Motor neuron (in vitro differentiated cells): ENCODE measurements at places on chromosomes 13 and 19. TPM values are rescaled to one million over a fixed set of nuclear protein-coding genes. Genes with fewer than 3 reads are reported as not detected.

The ONECUT3 gene
- 3.7 and 3.8 TPM in 2 replicates for total RNA-seq

The MAMSTR gene
- 1.9 and 2.0 TPM in 2 replicates for total RNA-seq

The CD33 gene
- total RNA-seq: not detected in 2 replicates

The TMPRSS9 gene
- total RNA-seq: 0.43 and 0.56 TPM in 2 replicates

The PSG2 gene
- total RNA-seq: 1.4 TPM in 1 of 2 replicates, not detected in the other

The RETN gene
- not detected in 2 replicates for total RNA-seq

The HIF3A gene
- 0.36 and 0.92 TPM in 2 replicates for total RNA-seq

The GRWD1 gene
- total RNA-seq: 46.5 and 47.6 TPM in 2 replicates

The CNFN gene
- total RNA-seq: not detected in 2 replicates

The ACP7 gene
- 0.15 and 0.22 TPM in 2 replicates for total RNA-seq

The SERPINE3 gene
- 0.46 and 0.59 TPM in 2 replicates for total RNA-seq

The ZNF66 gene
- 1.7 and 4.6 TPM in 2 replicates for total RNA-seq

The RTBDN gene
- 1.9 TPM in 1 of 2 replicates, not detected in the other for total RNA-seq

The NFKBIB gene
- total RNA-seq: 10.6 and 11.9 TPM in 2 replicates

The CYP2F1 gene
- 0.37 TPM in 1 of 2 replicates, not detected in the other for total RNA-seq

The KIR2DL1 gene
- 0.34 and 0.38 TPM in 2 replicates for total RNA-seq

The PLK5 gene
- 0.27 TPM in 1 of 2 replicates, not detected in the other for total RNA-seq

The KIR2DL4 gene
- total RNA-seq: 0.38 and 0.41 TPM in 2 replicates

The IGFL2 gene
- total RNA-seq: 0.28 and 0.49 TPM in 2 replicates

The ZNF132 gene
- total RNA-seq: 7.3 and 8.0 TPM in 2 replicates

The IER2 gene
- 53.6 and 55.2 TPM in 2 replicates for total RNA-seq

The CPAMD8 gene
- total RNA-seq: 6.0 and 6.5 TPM in 2 replicates

The NAXD gene
- 38.2 and 39.4 TPM in 2 replicates for total RNA-seq

The CEACAM5 gene
- 0.25 TPM in 1 of 2 replicates, not detected in the other for total RNA-seq

The TEX26 gene
- total RNA-seq: 2.2 and 3.6 TPM in 2 replicates

The OR7C1 gene
- total RNA-seq: 0.27 and 0.38 TPM in 2 replicates

The OR10H1 gene
- total RNA-seq: not detected in 2 replicates

The MTMR6 gene
- 23.6 and 26.9 TPM in 2 replicates for total RNA-seq

The MIA gene
- total RNA-seq: 0.90 and 1.1 TPM in 2 replicates

The OVOL3 gene
- total RNA-seq: not detected in 2 replicates

The AKT2 gene
- 46.9 and 71.8 TPM in 2 replicates for total RNA-seq

The KCNC3 gene
- 1.6 and 2.2 TPM in 2 replicates for total RNA-seq

The DAND5 gene
- 0.31 and 0.33 TPM in 2 replicates for total RNA-seq

The IGFL3 gene
- total RNA-seq: not detected in 2 replicates

The CHST8 gene
- total RNA-seq: 11.8 and 17.0 TPM in 2 replicates

The MAST3 gene
- total RNA-seq: 6.1 and 7.8 TPM in 2 replicates

The INSR gene
- total RNA-seq: 14.2 and 16.5 TPM in 2 replicates

The ENOX1 gene
- total RNA-seq: 13.5 and 14.0 TPM in 2 replicates

The PLIN5 gene
- 0.36 and 0.45 TPM in 2 replicates for total RNA-seq

The FFAR1 gene
- total RNA-seq: 0.09 and 0.16 TPM in 2 replicates

The VSTM1 gene
- total RNA-seq: 1.1 and 1.7 TPM in 2 replicates

The B3GNT3 gene
- total RNA-seq: 0.09 TPM in 1 of 2 replicates, not detected in the other

The KLHL1 gene
- 3.0 and 3.2 TPM in 2 replicates for total RNA-seq

The CAPN12 gene
- 0.29 and 0.37 TPM in 2 replicates for total RNA-seq
